Left forelimb (tissue), 1 donor: ENCODE measurements at places on chromosomes 12 and 14.

DNA sequence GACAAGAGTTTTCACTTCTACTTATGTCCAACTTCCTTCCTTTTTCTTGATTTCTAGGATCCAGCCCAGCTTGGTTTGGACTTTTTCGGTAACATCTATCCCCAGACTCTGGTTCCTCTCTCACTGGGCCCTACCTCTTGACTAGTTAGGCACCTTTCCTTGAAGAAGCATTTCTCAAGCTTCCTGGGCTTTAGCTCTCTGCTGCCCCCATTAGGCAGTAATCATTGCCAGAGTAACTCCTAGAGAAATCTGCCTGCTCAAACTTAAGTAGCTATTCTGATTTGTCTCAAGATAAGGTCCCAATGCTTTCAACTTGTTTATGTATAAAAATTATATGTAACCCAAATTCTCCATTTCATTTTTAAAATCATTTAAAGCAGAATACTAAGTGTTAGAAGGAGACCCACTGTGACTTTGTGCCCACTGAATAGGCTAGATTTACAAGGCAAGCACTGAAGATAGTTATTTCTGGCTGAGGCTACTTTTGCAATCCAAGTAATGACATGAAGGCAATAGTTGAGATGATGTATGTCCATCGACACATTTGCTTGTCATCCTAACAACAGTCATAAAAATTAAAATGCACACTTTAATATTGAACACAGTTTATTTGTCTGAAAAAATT is 275.0 kb upstream of the G2E3 start:
- DNase-seq, result no peak

- peak; percentile 72 for DNase-seq
Observed at GRCh38 chr14:68607867-68608573, 184.8 kb downstream of the ZFP36L1 start.

GRCh38 chr14:54653712-54654469 is 87.0 kb downstream of the SAMD4A start:
- DNase-seq, result no peak

DNA sequence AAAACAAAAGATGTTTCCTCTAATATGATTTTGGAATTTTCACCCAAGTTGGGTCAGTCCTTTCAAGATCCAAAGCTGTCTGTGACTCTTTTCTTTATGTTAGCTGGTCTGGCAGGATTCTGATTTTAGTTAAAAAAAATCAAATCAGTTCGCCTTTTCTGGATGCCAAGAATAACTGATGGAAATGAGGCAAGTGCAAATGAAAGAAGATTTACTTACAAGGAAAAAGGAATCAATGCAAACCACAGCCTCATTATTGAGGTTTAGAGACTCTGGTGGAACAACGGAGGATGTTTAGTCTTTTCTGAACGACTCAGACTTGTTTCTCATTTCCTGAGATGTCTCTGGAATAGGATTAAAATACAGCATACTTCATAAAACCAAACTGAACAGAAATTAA is 117.0 kb upstream of the DYRK2 start:
- no peak for DNase-seq

- DNase-seq, result no peak
Observed at GRCh38 chr12:132449565-132450417, 40.2 kb upstream of the FBRSL1 start.

GRCh38 chr12:54144738-54145137 is 44.0 kb downstream of the SMUG1 start:
- DNase-seq, result no peak

DNA sequence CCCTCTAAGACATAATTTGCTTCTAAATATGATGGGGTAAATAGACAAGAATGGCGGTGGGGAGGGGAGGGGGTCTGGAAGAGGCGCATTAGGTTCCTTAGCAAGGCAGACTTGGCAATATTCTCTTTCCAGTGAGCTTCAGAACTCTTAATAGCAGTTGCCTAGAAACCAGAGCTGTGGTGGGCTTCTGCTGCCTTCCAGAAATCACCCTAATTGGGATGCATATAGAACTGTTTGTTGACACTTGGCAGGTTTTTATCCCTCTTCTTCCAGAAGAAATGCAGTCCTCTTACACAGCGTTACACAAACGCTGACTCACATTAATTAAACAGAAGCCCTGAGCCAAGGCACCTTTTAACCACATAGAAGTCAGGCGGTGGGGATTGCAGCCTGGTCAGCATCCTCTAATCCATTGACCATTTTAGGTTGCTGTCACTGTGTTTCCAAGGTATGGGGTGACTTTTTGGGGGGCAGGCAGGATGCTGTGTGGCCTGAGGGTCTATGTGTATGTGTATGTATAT is 114.1 kb downstream of the CCDC60 start:
- DNase-seq, result no peak

- no peak for DNase-seq
Observed at GRCh38 chr12:12986775-12987331, 13.2 kb downstream of the HEBP1 start.

GRCh38 chr14:89384023-89384422 is 33.0 kb downstream of the FOXN3 start:
- DNase-seq, result no peak
